ENCODE measurements at places on chromosomes 6 and 20. TPM values are rescaled to one million over a fixed set of nuclear protein-coding genes. Genes with fewer than 3 reads are reported as not detected.

GRCh38 chr6:150018846-150019580, 6.3 kb downstream of the RAET1L start:
- no peak for DNase-seq

- DNase-seq, result no peak
Measured at GRCh38 chr6:145212813-145213212, 522.5 kb downstream of the EPM2A start.

- DNase-seq, result no peak
Measured at GRCh38 chr6:97978855-97979271, 695.8 kb upstream of the MMS22L start.

- no peak for DNase-seq
Measured at GRCh38 chr6:30149234-30149633, 11.8 kb downstream of the TRIM10 start.

Gene PXMP4
- polyA plus RNA-seq, result 8.3 TPM

Data from left renal cortex interstitium (tissue), 4 donors.